ENCODE measurements at places on chromosomes 11 and 22.

GRCh38 chr11:42709216-42709615 is 602.6 kb upstream of the API5 start:
- DNase-seq = no peak

GRCh38 chr11:63813563-63814382 is 517 bp downstream of the SPINDOC start:
- peak; percentile 45 for DNase-seq

DNA sequence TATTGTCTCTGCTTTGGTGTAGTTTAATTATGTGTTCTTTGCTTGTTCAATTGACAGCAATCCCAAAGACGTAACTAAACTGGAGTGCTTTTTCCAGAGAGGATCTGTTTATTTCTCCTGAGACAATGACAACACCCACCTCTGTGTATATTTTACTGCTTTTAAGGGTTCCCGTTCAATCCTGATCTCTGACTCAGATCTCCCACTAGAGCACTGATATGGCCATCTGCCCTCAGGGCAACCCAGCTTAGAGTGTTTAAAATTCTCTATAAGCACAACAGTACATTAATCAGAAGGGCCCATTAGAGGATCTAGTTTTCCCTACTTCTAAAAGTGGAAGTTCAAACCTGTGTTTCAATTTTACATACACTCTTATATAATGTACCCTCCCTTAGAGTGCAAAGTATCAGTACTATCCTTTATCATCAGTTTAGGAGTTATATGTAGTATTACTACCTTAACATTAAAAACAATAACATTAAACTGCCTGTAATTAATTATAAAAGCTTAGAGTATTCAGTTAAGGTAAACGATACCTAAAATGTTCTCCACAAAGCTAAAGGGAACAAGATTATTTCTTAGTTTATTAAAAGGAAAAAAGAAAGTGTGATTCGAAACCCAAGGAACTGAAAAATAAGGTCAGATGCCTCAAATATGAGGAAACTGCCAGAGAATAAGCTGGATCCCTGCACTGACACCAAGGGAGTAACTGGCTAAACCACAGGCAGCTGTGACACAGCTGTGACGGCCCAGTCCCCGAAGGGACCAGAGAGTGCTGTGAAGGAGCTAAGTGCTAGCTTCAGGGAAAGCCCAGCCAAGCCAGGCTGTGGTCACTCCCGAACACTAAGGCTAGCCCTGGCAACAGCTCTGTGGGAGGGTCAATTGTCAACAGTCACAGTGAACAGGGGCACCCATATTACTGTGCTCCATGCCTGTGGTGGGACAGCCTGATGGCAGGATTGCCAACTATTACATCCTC is 15.2 kb downstream of the UFD1 start:
- peak; percentile 97 for DNase-seq

GRCh38 chr22:35808377-35808776 is 90.7 kb downstream of the APOL5 start:
- no peak for DNase-seq

GRCh38 chr22:42868751-42869251 is 11.7 kb upstream of the ARFGAP3 start:
- DNase-seq = peak; percentile 36

- peak; percentile 95 for DNase-seq
Observed at GRCh38 chr11:77883775-77884174, 62.8 kb downstream of the AAMDC start.

DNA sequence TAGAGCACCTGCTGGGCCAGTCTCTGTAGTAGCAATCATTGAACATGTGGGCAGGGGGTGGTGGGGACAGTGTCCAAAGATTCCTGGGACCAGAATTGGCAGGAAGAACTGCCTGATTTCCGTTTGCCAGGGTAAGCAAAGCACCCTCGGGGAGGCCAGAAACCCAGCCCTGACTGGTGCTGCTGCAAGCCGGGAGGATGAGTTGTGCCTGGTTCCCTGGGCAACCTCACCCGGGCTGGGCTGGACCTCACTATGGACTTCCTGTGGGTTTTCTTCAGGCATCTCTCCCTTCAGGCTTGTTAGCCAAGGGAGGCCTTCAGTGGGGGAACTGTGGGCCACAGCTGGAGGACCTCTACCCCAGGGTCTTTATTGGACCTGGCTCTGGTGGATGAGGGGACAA is 8.0 kb upstream of the POU2F3 start:
- no peak for DNase-seq
